Osteocyte (in vitro differentiated cells): ENCODE measurements at places on chromosomes 1 and 21. TPM values are rescaled to one million over a fixed set of nuclear protein-coding genes. Genes with fewer than 3 reads are reported as not detected.

- H3K27me3 ChIP-seq, result no peaks in the 10 kb centered on the region
- H3K4me1 ChIP-seq, result no peaks in the 10 kb centered on the region
- DNase-seq, result no peak
- no peak overlapping the region for H3K27ac ChIP-seq
- no peaks in the 10 kb centered on the region for H3K36me3 ChIP-seq
Observed at GRCh38 chr1:198352975-198353695, 187.3 kb downstream of the ATP6V1G3 start.

GRCh38 chr1:230833511-230833910 lies 34.8 kb downstream of the C1orf198 start:
- peaks cover 32% of the 10 kb centered on the region for H3K36me3 ChIP-seq
- H3K4me3 ChIP-seq, result no peak overlapping the region
- H3K27ac ChIP-seq, result no peak overlapping the region
- no peaks in the 10 kb centered on the region for H3K27me3 ChIP-seq

The TMPRSS15 gene
- 0.71 and 1.3 TPM in 2 replicates for total RNA-seq

The C1orf116 gene
- total RNA-seq, result not detected in 2 replicates

The VSIG8 gene
- not detected in 2 replicates for total RNA-seq

GRCh38 chr1:235855811-235856429 lies 10.8 kb downstream of the LYST start:
- no peak overlapping the region for H3K4me3 ChIP-seq
- no peaks in the 10 kb centered on the region for H3K27me3 ChIP-seq
- H3K4me1 ChIP-seq, result peaks cover 9% of the 10 kb centered on the region
- H3K36me3 ChIP-seq, result peaks cover 2% of the 10 kb centered on the region

GRCh38 chr21:46546799-46547198 lies 58.1 kb downstream of the S100B start:
- H3K27ac ChIP-seq, result no peak overlapping the region
- H3K4me3 ChIP-seq, result no peak overlapping the region
- DNase-seq, result no peak
- H3K4me1 ChIP-seq, result no peaks in the 10 kb centered on the region

DNA sequence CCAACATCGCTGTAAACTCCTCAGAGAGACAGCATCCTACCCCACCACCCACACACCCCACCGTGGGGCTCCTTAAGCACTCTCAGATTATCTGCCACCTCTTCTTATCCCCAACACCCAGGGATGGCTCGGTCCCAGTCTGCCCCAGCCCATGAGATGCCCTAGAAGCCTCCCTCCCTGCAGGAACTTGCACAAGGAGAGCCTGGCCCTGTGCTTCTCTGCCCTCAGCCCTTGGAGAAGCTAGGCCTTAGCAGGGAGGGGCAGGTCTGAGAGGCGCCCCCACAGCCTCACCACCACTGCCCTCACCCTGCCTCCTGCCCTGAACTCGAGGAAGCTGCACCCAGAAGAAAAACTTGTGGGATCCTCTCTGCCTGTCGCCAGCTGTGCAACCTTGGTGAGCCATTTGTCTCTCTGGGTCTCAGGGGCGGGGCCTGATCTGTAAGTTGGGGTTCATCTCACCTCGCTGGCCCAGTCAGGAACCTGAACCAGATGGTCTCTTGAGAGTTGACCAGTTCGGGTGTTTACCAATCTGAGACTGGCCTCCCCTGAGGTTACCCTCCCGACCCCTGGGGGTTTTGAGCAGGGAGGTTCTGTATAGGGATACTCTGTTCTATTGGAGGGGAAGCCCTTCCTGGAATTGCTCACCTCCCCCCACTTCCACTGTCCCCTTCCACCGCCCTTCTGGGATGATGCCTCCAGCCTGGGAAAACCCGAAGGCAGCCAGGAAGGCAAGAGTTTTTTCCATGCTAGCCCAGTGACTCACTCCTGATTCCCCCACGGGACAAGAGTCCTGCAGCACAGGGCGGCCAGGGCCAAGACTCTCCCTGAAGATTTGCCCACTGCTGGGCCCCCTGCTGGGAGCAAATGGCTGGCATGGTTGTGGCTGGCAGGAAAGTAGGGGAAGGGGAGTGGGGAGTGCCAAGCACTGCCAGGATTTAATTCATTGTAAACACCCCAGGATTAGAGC lies at the start of gene S100A3:
S100A3 (minus strand) TSS at position 537 of the 967 bp plus-strand sequence. CDS start 773 bp downstream, outside the sequence.
- peaks cover 84% of the 10 kb centered on the region for H3K4me1 ChIP-seq
- peak; percentile 93 for DNase-seq
- no peaks in the 10 kb centered on the region for H3K36me3 ChIP-seq
- no peak within 1 kb of the TSS for H3K4me3 ChIP-seq
- no peaks in the 10 kb centered on the region for H3K27me3 ChIP-seq
- peak within 1 kb of the TSS; percentile 95 for H3K27ac ChIP-seq

GRCh38 chr1:109441069-109441468 lies 14.8 kb upstream of the PSMA5 start:
- peaks cover 10% of the 10 kb centered on the region for H3K27me3 ChIP-seq
- H3K4me1 ChIP-seq, result no peaks in the 10 kb centered on the region
- no peak for DNase-seq
- no peak overlapping the region for H3K4me3 ChIP-seq
- no peak overlapping the region for H3K27ac ChIP-seq

DNA sequence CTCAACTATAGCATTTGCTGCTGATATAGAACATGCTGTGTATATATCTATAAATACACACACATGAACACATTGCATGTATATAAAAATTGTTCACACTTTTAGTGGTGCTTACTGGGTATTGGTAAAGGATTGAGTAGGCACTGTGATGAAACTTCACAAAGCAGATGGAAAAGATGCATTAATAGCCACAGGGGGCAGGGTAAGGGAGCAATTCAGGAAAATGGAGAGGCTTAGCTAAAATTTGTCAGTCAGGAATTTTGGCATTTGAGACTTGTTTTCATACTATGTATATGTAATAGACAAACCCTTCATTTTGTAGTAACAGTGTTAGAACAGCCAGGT lies 633 bp upstream of the PPFIA4 start:
- peaks cover 8% of the 10 kb centered on the region for H3K4me1 ChIP-seq
- no peak for DNase-seq

DNA sequence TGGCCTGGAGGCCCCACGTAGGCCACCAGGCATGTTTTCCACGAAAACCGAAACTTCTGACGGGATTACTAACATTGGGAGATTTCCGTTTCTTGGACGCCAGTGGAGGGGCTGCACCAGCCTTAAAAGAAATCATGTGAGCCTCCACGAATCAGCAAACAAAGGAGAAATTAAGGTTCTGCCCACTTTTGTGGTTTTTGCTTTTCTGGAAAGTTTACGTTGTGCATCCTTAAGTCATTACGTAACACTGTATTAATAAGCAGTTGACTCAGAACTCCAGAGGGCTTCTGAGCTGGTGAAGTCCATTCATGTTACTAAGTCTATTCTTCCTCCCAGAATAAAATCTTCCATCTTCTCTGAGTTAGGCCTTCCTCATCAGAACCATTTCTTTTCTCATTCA lies 168.5 kb downstream of the PSMG1 start:
- no peak overlapping the region for H3K4me3 ChIP-seq
- peaks cover 18% of the 10 kb centered on the region for H3K4me1 ChIP-seq
- no peaks in the 10 kb centered on the region for H3K36me3 ChIP-seq
- H3K27ac ChIP-seq, result no peak overlapping the region

DNA sequence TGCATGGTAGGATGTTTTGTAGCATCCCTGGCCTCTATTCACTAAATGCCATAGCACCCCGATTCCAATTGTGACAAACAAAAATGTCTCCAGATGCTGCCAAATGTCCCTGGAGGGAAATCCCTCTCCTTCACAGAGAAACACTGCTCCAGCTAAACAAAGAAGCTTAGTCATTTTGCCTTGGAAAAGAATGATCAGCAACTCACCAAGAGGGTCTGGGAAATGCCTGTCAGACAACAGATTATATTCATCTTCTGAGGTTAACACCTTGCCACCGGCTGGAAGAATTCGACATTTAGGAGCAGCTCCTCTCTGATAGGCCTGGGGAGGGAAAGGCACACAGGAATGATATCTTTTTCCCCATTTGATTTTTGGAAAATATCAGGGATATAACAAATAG lies 84.4 kb downstream of the NIBAN1 start:
- H3K27ac ChIP-seq, result no peak overlapping the region
- no peaks in the 10 kb centered on the region for H3K27me3 ChIP-seq
- peaks cover 27% of the 10 kb centered on the region for H3K4me1 ChIP-seq
- no peak for DNase-seq

- peaks cover 4% of the 10 kb centered on the region for H3K27me3 ChIP-seq
- no peaks in the 10 kb centered on the region for H3K36me3 ChIP-seq
- no peak overlapping the region for H3K4me3 ChIP-seq
- no peak overlapping the region for H3K27ac ChIP-seq
- no peak for DNase-seq
Observed at GRCh38 chr1:59568158-59568935, 246.4 kb upstream of the HOOK1 start.

The C1orf87 gene
- total RNA-seq, result 0.94 and 1.0 TPM in 2 replicates

GRCh38 chr1:207988326-207989165 lies 77.6 kb upstream of the CD34 start:
- peaks cover 13% of the 10 kb centered on the region for H3K27me3 ChIP-seq
- peaks cover 7% of the 10 kb centered on the region for H3K4me1 ChIP-seq
- no peaks in the 10 kb centered on the region for H3K36me3 ChIP-seq
- no peak overlapping the region for H3K4me3 ChIP-seq
- peak; percentile 63 for DNase-seq

DNA sequence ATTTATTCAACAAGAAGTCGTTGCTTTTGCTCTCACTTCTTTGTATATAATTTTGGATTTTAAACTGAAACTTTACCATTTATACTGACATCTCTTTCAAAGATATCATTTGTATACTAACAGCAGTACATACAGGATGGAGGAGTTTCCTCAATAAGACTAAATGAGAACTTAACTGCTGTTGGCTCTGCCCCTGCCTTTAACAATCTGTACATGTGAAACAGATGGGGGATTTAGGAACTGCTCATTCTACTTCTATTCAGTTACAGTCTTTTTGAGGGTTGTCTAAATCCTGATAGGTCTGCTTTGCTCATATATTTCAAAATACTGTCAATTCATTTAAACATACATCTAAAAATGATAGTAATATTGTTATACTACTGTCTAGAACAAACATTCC lies 663.2 kb downstream of the ADGRL2 start:
- no peak overlapping the region for H3K4me3 ChIP-seq
- peaks cover 45% of the 10 kb centered on the region for H3K4me1 ChIP-seq
- no peaks in the 10 kb centered on the region for H3K36me3 ChIP-seq
- H3K27me3 ChIP-seq, result no peaks in the 10 kb centered on the region
- peak overlapping the region; percentile 73 for H3K27ac ChIP-seq

The ELAPOR1 gene
- total RNA-seq, result 0.31 and 0.83 TPM in 2 replicates

DNA sequence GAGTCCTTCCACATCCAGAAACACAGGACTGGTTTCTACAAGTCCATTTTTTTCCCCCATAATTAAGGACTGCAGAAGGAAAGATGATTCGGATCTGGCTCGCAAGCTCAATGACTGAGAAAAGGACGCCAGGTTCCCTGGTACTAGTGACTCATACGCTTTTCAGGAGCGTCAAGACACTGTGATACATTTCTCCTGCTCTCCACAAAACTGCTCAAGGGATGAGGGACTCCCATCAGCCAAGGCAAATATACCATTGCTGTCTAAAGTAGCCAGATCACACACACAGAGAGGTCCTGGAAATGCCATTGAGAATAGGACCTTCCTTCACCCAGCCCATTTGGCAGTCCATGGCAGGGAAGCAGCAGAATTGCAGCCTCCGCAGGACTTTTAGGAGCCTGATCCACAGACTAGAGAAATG lies 253.6 kb upstream of the IRF2BP2 start:
- no peak overlapping the region for H3K27ac ChIP-seq
- no peaks in the 10 kb centered on the region for H3K27me3 ChIP-seq

The ANGPTL1 gene
- 0.43 and 0.57 TPM in 2 replicates for total RNA-seq

DNA sequence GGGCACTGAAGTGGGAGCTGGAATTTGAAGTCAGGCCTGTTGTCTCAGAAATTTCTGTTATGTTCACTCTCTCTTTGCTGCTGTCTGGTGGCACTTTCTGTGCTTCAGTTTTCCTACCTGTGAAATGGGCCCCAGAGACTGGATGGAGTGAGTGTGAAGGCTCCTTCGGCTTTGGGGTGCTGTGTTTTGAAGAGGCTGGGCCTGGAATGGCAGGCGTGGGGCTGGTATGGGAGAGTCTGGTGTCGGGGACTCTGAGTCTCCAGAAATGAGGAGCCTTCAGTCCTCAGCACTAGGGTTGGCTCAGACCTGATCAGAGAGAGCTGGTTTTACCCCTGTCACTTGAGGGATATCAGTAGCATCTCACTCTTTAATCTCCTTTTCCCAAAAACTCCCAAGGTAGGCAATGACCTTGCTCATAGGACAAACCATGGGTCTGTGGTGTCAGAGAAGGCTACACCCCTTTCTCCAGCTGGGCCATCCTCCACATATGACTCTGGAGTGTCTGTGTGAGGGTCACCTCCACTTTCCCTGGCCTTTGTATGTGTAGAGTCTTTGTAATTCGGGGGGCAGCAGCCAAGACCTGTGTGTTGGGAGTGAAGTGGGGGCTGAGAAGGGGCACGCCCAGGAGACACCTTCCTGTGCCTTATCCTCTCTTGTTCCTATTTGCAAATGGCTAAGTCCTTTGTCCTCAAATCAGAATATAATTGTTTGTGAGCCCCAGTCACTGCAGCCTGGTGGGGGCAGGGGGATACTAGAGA lies 279.9 kb downstream of the PTPRU start:
- no peak overlapping the region for H3K27ac ChIP-seq
- peaks cover 5% of the 10 kb centered on the region for H3K27me3 ChIP-seq
- DNase-seq, result peak; percentile 66
- H3K36me3 ChIP-seq, result no peaks in the 10 kb centered on the region
- no peaks in the 10 kb centered on the region for H3K4me1 ChIP-seq

- H3K4me3 ChIP-seq, result no peak overlapping the region
- H3K27me3 ChIP-seq, result peaks cover 84% of the 10 kb centered on the region
- H3K4me1 ChIP-seq, result peaks cover 15% of the 10 kb centered on the region
- no peak overlapping the region for H3K27ac ChIP-seq
- no peak for DNase-seq
Observed at GRCh38 chr1:154748405-154748775, 121.7 kb downstream of the KCNN3 start.

The HPDL gene
- total RNA-seq, result 0.35 TPM in 1 of 2 replicates, not detected in the other

DNA sequence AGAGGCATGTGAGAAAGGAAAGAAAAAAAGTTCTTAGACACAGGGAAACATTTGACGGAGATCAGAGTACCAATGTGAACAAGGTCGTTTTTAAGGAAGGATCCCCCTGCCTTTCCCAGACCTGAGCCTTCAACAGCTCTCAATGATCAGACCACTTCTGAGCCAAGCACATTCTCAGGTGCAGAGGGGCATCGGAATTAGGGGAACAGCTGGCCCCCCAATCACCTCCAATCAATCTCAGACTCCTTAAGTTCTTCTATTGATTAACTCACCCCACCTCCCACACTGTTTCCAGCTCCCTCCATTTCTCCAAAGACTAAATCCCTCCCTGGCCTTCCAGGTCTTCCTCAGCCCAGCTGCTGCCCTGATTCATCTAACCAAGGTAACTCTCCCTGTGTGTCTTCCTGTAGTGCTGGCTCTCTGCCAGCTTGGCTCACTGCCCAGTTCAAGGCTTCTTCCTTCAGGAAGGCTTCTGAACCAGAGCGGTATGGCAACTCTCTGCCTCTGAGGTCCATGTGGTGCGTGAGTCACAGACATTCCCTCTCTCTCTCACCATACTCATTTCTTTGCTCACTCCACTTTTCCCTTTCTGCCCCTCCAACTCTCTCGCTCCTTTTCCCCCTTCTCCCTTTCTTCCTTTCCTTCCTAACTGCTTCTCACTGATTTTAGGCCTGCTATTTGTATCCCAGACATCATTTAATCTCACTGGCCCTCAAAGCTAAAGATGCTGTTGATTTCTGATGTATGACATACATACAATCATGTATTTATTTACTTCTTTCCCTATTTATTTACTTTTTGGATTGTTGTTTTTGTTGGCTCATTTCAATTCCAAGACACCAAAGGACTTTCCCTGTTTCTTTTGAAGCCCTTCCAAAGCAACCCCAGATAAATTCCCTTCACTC lies 18.1 kb downstream of the CFAP45 start:
- no peaks in the 10 kb centered on the region for H3K27me3 ChIP-seq
- no peaks in the 10 kb centered on the region for H3K4me1 ChIP-seq
- H3K27ac ChIP-seq, result no peak overlapping the region
- no peak overlapping the region for H3K4me3 ChIP-seq
